ENCODE measurements at places on chromosomes 2 and 18.

DNA sequence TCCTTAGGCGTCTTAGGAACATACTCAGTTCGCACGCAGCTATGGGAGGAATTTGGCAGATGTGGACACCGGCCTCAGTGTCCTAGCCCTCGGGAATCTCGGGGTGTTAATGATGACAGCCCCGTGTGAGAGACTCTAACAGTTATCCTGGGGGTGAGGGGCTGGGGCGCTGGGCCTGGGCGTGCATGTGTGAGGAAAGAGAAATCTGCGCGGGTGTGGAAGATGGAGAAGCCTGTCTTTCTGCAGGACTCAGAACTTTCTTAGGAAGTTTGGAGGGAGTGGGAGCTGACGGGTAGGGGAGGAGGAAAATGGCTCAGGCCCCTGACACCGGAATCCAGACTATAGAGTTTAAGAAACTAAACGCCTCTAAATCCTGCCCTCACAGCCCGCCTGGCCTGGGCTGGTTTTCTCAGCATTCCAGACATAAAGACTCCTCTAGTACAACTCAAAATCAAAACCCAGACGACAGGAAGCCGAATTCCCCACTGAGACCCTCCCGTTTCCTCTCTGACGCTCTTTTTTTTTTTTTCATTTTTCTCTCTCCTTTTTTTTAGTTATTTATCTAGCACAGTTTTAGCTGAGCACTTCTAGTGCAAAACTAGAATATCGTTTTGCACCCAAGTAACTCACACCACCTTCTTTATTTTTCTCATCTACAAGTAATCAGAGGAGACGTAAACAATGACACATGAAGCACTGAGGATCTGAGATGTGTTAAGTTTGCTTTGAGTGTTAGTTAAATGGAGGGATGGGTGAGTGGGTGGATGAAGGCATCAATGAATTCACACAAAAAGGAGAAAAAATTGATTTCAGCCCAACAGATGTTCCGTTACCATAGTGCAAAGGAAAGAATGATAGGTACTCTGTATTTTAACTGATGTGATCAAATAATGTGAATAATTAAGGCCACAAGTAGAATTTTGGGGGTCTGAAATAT, 1.2 kb upstream of the HAAO start:
- H3K4me1 ChIP-seq: peaks cover 24% of the 10 kb centered on the region
- H3K4me3 ChIP-seq: peak overlapping the region; percentile 88

- DNase-seq: no peak
- peak overlapping the region; percentile 80 for H3K27ac ChIP-seq
- H3K4me3 ChIP-seq: no peak overlapping the region
- no peaks in the 10 kb centered on the region for H3K27me3 ChIP-seq
- H3K4me1 ChIP-seq: peaks cover 19% of the 10 kb centered on the region
Observed at GRCh38 chr2:10654069-10654468, 35.7 kb downstream of the NOL10 start.

DNA sequence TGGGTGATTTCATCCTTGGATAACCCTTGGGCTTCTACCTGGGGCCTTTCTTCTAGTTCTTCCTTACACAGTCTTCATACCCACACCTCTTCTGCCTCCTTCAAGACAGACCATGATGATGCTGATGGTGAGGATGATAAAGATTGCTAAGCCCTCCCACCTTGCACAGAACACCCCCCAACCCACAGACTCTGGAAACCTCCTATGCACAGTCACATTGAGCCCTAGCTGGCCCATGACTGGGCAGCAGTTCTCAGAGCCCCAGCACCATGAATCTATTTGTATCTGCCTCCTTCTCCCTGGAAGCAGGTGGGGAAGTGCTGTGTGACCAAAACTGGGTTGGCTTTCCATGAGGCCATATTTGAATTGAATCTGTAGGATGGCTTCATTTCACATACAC, 99.8 kb downstream of the EN1 start:
- no peak for DNase-seq
- H3K4me1 ChIP-seq: no peaks in the 10 kb centered on the region
- H3K36me3 ChIP-seq: peaks cover 18% of the 10 kb centered on the region
- no peak overlapping the region for H3K4me3 ChIP-seq

GRCh38 chr18:58529714-58530354, 99.1 kb downstream of the ALPK2 start:
- peak; percentile 67 for DNase-seq
- H3K27me3 ChIP-seq: peaks cover 2% of the 10 kb centered on the region
- H3K4me1 ChIP-seq: peaks cover 14% of the 10 kb centered on the region
- H3K4me3 ChIP-seq: no peak overlapping the region

DNA sequence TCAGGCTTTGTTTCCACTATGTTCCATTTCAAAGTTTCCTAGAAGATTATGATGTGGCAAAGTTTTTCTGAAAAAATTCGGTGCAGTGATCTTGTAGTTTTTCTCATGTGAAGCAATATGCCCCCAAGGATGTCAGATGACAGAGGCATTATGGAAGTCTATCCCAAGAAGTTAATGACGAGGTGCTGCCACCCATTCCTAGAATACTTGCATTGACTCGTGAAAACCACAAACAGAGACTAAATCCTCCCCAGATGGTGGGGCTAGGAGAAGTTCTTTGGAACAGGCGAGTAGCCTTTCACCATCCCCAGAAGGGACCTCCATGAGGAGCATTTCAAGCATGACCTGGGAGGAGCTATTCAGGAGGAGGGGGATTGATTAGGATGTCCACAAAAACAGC, 40.2 kb upstream of the COPS8 start:
- no peak overlapping the region for H3K27ac ChIP-seq
- no peak for DNase-seq
- peaks cover 10% of the 10 kb centered on the region for H3K36me3 ChIP-seq

- H3K27ac ChIP-seq: peak overlapping the region; percentile 43
- no peak overlapping the region for H3K4me3 ChIP-seq
- no peaks in the 10 kb centered on the region for H3K27me3 ChIP-seq
- H3K36me3 ChIP-seq: no peaks in the 10 kb centered on the region
- H3K4me1 ChIP-seq: no peaks in the 10 kb centered on the region
- DNase-seq: no peak
Observed at GRCh38 chr2:119671016-119671415, 8.0 kb upstream of the TMEM177 start.

DNA sequence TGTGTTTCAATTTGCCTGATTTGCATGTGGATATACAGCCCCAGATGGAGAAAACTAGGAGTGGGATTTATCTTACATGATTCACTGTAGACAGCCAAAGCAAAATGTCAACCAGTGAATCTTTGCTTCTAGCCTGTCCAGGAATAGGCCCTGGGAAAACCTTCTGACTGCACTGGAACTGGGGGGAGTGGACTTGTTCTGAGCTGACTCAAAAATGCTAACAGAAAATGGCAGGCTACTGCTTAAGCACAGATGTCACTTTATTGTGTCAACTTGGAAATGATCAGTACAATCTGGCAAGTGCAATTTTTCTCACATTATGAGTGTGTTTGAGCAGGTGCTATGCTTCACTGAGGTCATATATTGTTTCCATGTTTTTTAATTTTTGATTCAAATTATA, 593.7 kb downstream of the NRXN1 start:
- H3K27ac ChIP-seq: no peak overlapping the region
- DNase-seq: no peak
- no peaks in the 10 kb centered on the region for H3K4me1 ChIP-seq
- no peaks in the 10 kb centered on the region for H3K36me3 ChIP-seq

DNA sequence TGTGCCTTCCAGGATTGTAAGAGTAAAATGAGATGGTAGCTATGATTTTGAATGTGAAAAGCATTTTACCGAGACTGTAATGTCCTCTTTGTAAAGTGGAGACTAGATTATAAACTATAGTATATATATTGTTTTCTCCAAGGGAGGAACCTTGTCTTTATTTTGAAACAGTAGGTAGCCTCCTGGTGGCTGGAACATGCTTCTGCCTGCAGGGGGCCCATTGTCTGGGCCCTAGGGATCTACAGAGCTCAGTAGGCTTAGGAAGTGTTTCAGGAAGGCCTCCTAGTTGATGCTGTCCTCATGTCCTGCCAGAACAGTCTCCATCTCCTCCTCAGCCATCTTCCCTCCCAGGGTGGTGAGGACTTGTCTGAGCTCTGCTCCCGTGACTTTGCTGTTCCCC, 3.0 kb downstream of the PIKFYVE start:
- peaks cover 57% of the 10 kb centered on the region for H3K4me1 ChIP-seq
- DNase-seq: no peak
- H3K27ac ChIP-seq: no peak overlapping the region
- peaks cover 7% of the 10 kb centered on the region for H3K36me3 ChIP-seq

GRCh38 chr2:226773291-226773690, 26.3 kb downstream of the IRS1 start:
- H3K36me3 ChIP-seq: peaks cover 21% of the 10 kb centered on the region
- no peak for DNase-seq
- peaks cover 23% of the 10 kb centered on the region for H3K4me1 ChIP-seq
- H3K4me3 ChIP-seq: peak overlapping the region; percentile 5

GRCh38 chr2:219133976-219134375, 26.6 kb downstream of the NHEJ1 start:
- H3K27ac ChIP-seq: no peak overlapping the region
- no peak for DNase-seq
- no peaks in the 10 kb centered on the region for H3K27me3 ChIP-seq
- H3K4me1 ChIP-seq: no peaks in the 10 kb centered on the region

GRCh38 chr2:65548576-65549256, 116.3 kb upstream of the SPRED2 start:
- no peaks in the 10 kb centered on the region for H3K36me3 ChIP-seq
- peaks cover 3% of the 10 kb centered on the region for H3K27me3 ChIP-seq
- no peak overlapping the region for H3K27ac ChIP-seq
- no peak for DNase-seq
- H3K4me1 ChIP-seq: peaks cover 2% of the 10 kb centered on the region

DNA sequence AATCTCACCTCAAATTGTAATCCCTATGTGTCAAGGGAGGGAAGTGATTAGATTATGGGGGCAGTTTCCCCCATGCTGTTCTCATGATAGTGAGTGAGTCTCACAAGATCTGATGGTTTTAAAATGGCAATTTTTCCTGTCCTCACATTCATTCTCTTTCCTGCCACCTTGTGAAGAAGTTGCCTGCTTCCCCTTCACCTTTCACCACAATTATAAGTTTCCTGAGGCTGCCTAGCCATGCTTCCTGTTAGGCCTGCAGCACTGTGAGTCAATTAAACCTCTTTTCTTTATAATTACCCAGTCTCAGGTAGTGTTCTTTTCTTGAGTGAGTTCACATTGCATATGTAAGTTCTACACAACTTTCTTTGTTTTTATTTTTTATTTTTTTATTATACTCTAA, 271.5 kb downstream of the EXOC6B start:
- no peak overlapping the region for H3K4me3 ChIP-seq
- H3K4me1 ChIP-seq: no peaks in the 10 kb centered on the region
- no peak overlapping the region for H3K27ac ChIP-seq
- H3K36me3 ChIP-seq: peaks cover 33% of the 10 kb centered on the region
- no peak for DNase-seq

- H3K4me3 ChIP-seq: no peak overlapping the region
- no peaks in the 10 kb centered on the region for H3K36me3 ChIP-seq
- no peaks in the 10 kb centered on the region for H3K27me3 ChIP-seq
- DNase-seq: no peak
Observed at GRCh38 chr2:62413116-62413663, 92.8 kb downstream of the TMEM17 start.

DNA sequence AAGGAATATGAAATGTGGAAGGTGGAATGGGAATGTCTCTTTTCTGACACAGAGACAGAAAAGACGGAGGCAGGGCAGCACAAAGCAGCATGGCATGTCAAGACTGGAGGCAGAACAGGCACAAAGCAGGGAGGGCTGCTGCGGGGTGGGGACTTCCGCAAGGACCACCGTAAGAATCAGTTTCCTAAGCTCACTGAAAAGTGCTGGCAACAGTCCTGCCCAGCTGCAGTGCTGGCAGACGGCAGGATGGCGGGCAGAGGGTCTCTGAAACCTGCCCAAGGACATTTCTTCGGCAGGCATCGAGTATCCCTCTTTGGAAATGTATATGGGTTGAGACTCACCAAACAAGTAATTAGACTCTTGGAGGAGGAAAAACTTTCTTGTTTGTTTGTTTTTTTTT, 54.9 kb downstream of the FAM178B start:
- no peak for DNase-seq
- H3K27me3 ChIP-seq: no peaks in the 10 kb centered on the region
- H3K36me3 ChIP-seq: no peaks in the 10 kb centered on the region
- H3K27ac ChIP-seq: no peak overlapping the region

DNA sequence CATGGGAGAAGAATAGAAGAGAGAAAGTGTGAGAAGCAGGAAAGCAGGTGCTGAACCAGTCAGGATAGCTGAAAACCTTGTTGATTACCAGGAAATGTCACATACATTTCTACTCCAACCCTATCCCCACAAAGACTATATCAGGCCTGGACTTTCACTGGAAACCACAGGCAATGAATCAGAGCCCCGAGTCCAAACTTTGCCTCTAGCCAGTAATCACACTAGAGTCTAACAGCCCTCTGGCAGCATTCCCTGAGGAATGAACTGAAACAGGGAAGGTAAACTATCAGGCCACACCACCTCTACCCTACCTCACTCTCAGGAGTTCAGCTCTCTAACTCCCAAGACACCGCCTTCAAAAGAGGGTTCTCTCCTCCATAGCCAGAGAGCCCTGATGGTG, 18.7 kb upstream of the IHH start:
- no peak overlapping the region for H3K27ac ChIP-seq
- no peak overlapping the region for H3K4me3 ChIP-seq
- peaks cover 19% of the 10 kb centered on the region for H3K36me3 ChIP-seq
- H3K4me1 ChIP-seq: peaks cover under 1% of the 10 kb centered on the region
- no peak for DNase-seq

DNA sequence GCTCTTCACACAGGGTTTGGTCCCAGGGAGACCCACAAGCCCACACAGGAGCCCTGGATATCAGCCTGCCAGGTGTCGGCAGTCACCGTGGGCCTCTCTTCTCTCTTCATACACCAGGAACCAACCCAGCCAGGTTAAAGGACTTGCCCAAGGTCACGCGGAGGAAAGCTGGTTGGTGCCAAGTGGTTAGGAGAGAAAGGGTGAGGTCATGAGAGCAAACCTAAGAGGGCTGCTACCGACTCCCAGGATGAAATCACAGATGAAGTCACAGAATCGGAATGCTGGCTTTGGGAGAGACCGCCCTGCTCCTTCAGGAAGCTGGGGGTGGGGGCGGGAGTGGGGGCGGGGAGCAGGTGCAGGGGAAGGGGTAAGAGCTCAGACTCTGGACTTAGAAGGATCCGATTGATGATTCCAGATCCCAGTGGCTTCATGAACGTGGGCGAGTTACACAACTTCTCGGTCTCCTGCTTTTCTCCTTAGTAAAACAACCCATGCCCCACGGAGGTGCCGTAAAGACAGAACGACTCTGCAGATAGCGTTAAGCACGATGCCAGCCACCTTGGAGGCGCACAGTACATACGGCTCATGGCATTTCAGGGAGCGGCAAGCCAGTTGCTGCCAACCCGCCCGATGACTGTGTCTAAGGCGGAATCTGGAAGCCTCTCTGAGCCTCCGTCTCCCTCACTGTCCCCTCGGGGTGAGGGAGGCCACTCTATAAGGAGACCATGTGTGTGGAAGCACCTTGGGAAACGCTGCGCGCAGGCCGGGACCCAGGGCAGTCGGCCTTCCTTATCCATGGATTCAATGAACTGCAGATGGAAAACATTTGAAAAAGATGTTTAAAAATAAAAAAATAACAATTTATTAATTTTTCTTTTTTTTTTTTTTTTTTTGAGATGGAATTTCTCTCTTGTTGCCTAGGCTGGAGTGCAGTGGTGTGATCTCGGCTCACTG, 23.0 kb upstream of the TAF1B start:
- H3K27ac ChIP-seq: no peak overlapping the region
- H3K4me3 ChIP-seq: no peak overlapping the region
- no peak for DNase-seq
- no peaks in the 10 kb centered on the region for H3K27me3 ChIP-seq
- H3K36me3 ChIP-seq: no peaks in the 10 kb centered on the region
- H3K4me1 ChIP-seq: peaks cover 9% of the 10 kb centered on the region

Measured in naive thymus-derived CD8-positive, alpha-beta T cell (primary cell).